ENCODE measurements at places on chromosomes 16 and 17.

- DNase-seq, result no peak
Measured at GRCh38 chr17:63653050-63653449, 30.8 kb downstream of the MAP3K3 start.

GRCh38 chr17:37432671-37433070 lies 26.0 kb downstream of the TADA2A start:
- no peak for DNase-seq

GRCh38 chr17:45965812-45966211 lies 33.2 kb upstream of the STH start:
- no peak for DNase-seq

DNA sequence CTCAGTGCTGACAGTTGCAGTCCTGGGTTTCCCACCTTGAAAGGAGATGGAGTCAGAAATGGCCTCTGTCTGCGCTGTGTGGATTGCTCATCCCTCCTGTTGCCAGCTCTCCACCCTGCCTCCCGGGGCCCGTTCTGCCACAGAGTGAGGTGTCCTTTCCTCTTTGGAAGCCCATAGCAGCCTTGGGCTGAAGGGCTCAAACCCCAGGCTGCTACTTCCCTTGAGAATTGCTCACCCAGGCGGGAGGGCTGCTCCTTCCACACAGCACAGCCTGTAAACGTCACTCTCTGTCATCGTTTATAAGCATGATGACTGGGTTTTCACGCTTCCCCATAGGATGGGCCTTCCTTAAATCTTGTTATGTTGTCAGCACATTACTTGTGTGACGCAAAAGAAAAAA lies 62.7 kb downstream of the FOXK2 start:
- DNase-seq, result no peak

GRCh38 chr16:11801481-11802021 lies 4.5 kb upstream of the ZC3H7A start:
- DNase-seq, result no peak

- DNase-seq, result no peak
Measured at GRCh38 chr16:85861095-85861825, 37.7 kb upstream of the IRF8 start.

- no peak for DNase-seq
Measured at GRCh38 chr17:64190472-64190871, 60.5 kb upstream of the ERN1 start.

DNA sequence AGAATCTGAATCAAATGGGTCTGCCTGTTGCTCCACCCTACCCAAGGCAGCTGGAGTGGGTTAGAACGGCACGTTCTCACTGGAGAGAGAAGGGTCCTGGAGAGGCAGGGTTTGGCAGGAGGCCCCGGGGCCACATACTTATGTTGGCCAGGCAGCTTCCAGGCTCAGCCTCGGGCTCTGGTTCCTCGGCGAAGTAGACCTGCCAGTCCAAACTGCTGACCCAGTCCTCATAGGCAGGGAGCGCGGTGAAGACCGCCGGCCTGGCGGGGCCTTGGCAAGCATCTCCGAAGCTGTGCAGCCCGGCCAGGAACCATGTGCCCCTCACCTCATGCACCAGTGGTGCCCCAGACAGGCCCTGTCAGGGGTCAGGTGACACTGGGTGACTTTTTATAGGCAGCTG lies 4.8 kb downstream of the PRSS53 start:
- DNase-seq, result no peak

DNA sequence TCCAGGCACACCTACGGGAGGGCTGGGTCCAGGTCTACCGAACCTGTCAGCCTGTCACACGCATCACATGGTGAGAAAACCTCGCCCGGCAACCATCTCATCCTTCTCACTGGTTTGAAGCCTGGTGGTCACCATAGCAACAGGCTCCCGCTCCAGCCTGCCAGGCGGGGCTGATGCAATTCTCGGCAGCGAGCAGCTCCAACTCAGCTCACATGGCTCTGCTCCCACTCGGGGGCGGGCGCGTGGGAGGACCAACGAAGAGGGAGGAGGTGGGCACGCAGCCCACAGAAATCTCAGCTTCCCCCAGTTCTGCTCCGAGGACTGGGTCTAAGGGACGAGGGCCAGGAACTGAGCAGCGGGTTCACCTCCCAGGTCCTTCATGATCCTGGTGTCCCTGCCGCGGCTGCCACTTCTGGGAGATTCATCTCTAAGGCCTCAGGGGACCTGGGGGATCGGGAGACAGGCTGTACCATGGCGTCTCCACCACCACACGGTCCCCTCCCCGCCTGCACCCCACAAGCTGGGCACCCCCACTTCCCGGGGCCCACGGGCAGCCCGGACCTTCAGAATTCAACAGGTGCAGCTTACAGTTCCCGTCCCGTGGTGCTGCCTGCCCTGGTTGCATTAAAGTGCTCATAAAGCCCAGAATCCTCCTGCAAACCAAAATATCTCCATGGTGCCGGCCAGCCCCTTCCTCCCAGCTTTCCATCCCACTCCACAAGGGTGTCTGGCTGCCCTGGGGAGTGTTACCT lies 25.8 kb downstream of the ABR start:
- DNase-seq, result peak; percentile 2

- no peak for DNase-seq
Measured at GRCh38 chr17:76376318-76377133, 7.9 kb upstream of the SPHK1 start.

DNA sequence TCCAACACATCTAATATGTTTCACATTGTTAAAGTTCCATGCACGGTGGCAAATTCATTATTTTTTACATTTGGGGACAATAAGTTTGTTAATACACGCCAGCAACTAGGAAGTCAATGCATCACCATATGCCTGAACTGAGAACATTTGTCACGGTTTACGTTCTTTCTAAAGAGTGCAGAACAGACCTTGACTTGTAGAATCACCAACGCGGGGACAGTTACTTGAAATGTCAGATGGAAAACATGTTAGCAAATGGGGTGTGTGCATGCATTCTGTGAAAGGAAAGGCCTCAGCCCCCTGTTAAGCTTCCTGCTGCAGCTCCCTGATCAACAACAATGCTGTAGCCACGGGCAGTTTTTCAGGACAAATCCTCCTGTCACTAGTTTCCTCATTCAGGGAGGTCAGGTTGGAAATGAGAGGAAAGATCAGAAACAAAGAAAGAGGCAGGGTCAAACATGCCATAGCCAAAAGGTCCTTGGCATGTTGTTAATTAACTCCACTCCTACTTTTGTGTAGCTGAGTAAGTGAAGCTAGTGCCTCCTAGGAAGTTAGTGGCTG lies 18.4 kb downstream of the SMIM36 start:
- DNase-seq, result no peak

- no peak for DNase-seq
Measured at GRCh38 chr16:69827524-69827923, 65.4 kb downstream of the WWP2 start.

- peak; percentile 21 for DNase-seq
Measured at GRCh38 chr17:20116683-20117309, 107.6 kb downstream of the SPECC1 start.

DNA sequence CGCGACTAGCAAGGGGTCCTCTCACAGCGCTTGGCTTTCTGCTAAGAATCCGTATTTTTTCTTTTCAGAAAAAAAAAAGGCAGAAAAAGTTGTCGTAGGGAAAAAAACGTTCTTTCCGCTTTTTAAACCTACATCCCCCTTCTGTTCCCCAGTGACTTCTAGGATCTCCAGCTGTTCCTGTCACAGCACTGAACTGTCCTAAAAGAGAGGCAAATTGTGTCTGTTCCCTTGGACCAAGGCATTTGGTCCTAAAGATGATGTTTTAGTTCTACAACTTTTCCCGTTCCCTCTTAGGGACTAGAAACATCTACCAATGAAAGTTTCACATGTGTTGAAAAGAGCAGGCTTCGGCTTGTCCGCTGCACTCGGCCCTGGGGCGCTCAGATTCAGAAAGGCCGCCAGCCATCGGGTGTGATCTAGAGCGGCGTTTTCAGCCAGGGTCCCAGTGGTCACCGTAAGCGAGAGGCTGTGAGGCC lies 100.7 kb upstream of the CHMP6 start:
- DNase-seq, result no peak

DNA sequence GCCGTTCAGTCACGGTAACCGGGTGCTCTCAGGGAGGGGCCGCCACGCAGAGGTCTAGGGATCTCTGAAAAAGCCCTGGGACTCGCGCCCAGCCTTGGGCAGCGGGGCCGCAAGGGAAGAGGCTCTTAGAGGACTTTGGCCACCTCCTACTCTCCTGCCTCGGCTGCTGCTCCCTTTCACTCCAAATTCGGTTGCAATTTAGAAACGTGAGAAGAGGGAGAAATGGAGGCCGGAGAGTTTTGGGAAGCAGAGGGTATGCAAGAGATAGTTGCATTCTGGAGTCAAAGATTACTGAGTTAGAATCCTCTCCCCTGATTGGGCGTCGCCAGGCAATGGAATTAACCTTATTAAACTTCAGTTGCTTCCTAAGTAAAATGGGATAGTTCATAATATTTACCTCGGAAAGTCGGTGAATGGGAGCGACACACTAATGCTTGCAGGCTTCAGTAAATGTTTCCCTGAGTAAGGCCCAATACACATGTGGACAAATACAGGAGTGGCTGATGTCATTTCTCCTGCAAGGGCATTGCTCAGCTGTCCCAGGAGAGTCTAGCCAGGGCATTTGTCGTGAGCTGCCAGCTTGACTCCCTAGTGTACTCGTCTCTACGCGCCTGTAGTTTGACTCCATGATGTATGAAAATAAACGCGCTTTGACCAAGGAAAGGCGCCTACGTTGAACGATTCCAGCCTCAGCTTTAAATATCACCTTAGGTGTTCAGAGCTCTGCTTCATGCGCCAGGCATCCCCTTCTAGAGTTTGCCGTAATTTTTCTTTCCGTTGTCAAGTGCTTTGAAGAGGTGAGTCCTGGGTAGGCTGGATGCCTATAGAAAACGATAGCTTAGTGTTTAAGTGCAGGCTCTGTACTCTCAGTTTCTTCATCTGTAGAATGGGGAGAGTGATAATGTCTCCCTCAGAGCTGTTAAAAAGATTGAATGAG lies 667 bp downstream of the OGFOD1 start:
- peak; percentile 67 for DNase-seq

DNA sequence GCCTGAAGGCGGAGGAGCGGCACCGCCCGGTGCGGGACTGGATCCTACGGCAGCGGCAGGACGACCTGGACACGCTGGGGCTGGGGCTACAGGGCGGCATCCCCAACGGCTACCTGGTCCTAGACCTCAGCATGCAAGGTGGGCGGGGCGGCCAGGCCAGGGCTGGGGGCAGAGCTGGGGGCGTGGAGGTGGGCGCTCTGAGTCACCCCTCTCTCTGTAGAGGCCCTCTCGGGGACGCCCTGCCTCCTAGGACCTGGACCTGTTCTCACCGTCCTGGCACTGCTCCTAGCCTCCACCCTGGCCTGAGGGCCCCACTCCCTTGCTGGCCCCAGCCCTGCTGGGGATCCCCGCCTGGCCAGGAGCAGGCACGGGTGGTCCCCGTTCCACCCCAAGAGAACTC lies 7.9 kb downstream of the MSLN start:
- no peak for DNase-seq

DNA sequence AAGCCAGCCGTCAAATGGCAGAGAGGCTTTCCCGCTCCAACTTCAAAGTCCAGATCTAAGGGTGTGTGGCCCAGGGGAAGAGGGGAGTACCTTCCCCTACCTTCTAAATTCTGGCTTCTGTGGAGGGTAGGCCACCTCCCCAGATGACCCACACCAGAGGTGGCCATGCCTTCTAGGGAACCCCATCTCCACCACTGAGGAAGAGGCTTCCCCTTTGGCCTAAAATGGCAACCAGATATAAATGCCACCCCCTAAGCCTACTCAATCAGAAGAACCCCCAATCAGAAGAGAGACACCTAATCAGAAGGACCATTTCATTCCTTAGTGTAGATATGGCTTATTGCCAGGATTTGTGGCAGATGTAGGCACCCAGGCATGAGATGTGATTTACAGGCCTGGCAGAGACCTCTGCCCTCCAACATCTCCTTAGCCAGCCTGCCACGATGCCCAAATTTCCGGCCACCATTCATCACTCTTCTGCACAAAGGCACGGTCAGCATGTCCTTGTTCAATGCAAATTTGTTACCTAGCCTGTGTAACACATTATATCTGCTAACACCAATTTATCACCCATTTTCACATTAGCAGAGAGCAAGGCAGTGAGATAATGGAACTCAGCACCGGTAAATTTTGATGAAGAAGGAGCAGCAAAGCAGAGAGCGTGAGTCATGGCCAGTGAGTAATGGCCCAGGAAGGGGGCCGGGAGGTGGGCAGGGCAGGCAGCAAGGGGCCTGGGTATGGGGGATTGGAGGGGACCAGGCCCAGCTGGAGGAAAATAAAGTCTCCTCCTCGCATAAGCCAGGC lies 1.2 kb upstream of the MGAT5B start:
- no peak for DNase-seq

DNA sequence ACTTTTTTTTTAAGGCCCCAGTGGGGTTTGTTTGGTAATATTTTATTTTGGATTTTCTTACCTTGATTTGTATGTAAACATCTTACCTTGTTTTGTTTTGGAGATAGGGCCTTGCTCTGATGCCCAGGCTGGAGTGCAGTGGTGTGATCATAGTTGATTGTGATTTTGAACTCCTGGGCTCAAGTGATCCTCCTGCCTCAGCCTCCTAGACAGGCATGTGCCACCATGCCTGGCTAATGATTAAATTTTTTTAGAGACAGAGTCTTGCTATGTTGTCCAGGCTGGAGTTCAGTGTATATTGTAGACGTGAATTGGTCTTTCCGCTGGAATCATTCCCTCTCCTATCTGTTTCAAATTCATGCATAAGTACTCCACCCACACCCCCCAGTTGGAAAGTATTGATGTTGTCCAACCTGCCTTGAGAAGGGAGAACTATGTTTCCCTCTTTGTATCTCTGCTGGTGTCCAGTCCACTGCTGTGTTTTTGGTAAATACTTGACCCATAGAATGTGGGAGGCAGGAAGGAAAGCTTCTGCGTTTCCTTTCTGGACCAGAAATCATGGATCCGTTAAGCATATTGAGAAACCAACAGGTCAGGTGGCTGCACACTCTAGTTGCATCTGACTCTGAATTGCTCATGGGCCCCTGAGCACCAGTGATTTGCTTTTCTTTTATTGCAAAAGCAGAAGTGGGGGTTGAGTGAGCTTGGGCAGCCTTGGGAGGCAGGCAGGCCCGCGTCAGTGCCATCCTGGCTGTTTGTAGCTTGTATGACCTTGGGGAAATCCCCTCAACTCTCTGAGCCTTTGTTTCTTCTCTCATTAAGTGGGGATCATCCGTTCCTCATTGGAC lies 25.0 kb downstream of the RMI2 start:
- DNase-seq, result no peak

DNA sequence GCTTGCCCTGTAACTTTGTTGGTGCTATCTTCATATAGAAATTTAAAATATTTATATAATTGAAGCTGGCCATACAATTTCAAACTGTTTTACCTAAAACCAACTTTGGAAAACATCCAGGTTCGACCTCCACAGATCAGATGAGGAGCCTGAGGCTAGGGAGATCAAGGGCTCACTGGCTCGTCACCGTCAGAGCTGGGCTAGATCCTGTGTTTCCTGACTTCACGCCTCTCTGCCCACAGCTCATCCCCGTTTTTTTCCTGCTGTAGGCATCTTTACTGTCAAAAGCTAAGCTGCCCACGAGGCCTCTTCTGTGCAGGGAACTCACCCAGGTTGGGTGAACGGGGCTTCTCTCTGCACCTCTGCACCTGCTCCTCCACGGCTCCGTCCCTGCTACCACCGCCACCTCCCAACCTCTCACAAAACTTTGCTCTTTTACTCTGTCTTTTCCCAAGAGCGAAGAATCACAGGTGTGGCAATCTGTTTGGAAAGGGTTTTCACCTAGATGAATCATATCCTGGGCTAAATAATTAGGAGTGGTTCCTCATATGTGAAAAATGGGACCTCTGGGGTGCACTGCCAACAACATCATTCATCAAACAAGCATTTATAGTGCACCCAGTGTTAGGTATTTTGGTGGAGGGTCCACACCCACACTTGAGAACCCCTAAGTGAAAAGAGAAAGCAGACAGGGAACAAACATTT lies 24.8 kb upstream of the KDM6B start:
- DNase-seq, result no peak
